K562 (cell line): ENCODE measurements at places on chromosomes 12 and 14. TPM values are rescaled to one million over a fixed set of nuclear protein-coding genes. Genes with fewer than 3 reads are reported as not detected.

TAS2R8 gene
- polyA plus RNA-seq = not detected in 2 replicates

TMEM229B gene
- not detected in 2 replicates for polyA plus RNA-seq

CEP170B gene
- polyA plus RNA-seq = 7.6 and 8.9 TPM in 2 replicates

KRT80 gene
- polyA plus RNA-seq = not detected in 2 replicates

IKZF4 gene
- polyA plus RNA-seq = 6.4 and 10.2 TPM in 2 replicates
